ENCODE measurements at places on chromosomes 7 and 10.

GRCh38 chr7:98488167-98488566 lies 87.3 kb upstream of the BAIAP2L1 start:
- no peak for DNase-seq

DNA sequence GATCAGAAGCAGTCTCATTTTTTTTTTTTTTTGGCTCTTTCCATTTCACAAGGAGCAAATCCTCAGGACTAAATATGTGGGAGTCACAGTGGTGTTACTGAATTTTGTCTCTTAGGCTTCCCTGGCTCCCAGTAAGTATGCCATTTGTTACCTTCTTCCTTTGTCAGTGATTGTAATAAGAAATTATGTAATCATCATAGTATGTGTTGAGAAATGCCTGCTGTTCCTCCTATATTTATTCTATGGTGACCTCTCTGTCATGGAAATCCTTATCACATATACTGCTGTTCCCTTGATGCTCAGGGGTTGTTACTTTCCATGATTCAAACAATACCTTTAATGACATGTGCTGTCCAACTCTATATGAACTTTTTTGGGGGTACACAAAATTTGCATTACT lies 4.8 kb upstream of the OR9A4 start:
- no peak for DNase-seq

DNA sequence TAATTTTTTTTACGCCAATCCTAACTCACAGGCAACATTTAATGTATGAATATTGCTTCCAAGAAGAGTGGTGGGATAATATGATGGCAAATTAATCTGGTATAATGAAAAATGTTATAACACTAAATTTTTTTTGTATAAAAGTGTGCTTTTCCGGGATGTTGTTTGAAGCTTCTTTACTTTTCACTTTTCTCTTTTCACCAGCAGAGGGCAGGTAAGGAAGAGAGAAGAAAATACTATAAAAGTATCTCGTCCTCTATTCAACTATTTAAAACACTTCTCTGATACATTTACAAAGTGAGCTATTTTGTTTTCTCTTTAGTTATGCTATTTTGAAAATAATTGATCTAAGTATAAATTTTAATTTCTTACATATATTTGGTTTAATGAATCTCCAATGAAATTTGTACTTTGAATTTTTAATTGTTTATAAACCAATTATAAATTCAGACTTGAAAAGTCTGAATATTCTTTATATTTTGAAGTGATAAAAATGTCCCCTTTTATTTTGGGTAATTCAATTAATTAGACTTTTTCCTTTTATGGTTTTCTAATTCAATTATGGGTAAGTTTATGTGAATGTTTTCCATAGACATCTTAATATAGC lies 20.7 kb upstream of the CFTR start:
- no peak for DNase-seq

- DNase-seq: no peak
These were observed 94.2 kb downstream of the INSYN2A start for GRCh38 chr10:127102176-127102575.

DNA sequence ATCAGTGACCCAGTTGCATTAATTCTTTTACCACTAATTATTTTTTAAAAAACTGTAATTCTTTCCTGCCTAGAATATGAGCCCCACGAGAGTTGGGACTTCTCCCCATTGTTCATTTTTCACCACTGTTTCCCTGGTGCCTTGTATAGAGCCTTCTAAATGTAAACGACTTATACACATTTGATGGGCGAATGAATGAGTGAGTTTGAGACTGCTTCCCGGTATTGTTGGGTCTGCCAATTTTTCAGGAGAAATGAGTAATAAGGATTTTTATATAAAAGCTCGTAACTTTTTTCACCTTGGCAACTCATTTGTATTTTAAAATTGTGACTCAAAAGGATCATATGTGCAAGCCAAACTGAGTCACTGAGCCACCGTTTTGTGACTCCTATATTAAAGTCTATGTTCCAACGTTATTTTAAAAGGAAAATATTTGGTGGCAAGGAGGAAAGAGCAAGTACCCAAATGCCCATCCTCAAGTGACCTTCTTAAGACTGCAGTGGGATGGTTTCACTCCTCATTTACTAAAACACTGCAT lies 621.3 kb downstream of the KCNMA1 start:
- no peak for DNase-seq

- no peak for DNase-seq
These were observed 109.9 kb downstream of the AHR start for GRCh38 chr7:17408245-17408903.

DNA sequence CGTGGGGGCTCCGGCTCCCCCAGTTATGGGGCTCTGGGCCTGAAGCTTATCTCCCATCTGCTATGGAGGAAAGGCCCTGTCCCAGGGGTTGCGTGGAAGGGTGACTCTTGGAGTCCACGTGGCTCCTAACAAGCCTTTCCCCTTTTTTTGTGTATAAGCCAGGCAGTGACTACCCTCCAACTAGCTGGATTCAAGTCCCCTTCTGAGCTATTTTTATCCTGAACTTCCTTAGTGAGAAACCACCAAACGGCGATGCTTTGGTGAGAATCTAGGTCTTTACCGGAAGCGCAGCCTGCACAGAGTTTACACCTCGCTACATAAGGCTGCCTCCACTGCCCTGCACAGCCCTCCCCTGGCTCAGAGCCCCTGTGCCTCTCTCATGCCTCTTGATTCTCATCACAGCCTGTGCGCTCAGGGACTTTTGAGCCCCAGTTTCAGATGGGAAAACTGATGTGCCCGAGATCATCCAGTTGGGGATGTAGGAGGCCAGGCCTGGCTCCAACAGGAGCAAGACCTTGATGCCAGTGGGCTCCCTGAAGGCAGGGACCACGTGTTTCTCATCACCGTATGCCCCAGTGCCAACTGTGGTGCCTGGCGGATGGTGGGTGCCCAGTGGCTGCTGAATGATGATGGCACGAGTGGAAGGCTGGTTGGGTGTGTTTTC lies 102.3 kb upstream of the PPIF start:
- DNase-seq: peak; percentile 51

DNA sequence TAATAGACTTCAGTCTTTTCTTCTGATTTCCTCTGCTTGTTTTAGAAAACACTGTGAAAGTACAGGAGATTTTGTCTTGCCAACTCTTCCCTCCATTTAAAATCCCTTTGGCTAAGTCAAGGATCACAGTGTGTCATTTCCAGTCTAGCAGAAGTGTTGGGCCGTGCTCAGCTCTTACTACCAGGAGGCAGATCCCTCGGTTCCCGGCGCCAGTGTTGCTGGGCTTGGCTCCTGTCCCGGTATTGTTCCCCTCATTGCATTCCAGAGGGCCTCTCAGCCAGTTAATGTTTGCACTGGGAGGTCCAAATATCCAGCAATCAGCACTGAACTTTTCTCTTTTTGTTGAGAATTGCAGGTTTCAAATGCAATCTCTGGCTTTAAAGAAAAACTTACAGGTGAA lies 612.1 kb upstream of the MGMT start:
- no peak for DNase-seq

DNA sequence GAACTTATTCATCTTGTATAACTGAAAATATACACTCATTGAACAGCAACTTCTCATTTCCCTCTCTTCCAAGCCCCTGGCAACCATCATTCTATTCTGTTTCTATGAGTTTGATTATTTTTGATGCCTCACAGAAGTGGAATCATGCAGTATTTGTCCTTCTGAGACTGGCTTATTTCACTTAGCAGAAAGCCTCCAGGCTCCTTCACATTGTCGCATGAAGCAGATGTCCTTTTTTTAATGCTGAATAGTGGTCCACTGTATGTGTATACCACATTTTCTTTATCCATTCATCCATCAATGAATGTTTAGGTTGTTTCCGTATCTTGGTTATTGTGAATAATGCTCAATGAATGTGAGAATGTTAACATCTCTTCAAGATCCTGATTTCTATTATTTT lies 238.2 kb upstream of the KLF14 start:
- DNase-seq: no peak
